ENCODE measurements at places on chromosomes 5 and 9. TPM values are rescaled to one million over a fixed set of nuclear protein-coding genes. Genes with fewer than 3 reads are reported as not detected.

DNA sequence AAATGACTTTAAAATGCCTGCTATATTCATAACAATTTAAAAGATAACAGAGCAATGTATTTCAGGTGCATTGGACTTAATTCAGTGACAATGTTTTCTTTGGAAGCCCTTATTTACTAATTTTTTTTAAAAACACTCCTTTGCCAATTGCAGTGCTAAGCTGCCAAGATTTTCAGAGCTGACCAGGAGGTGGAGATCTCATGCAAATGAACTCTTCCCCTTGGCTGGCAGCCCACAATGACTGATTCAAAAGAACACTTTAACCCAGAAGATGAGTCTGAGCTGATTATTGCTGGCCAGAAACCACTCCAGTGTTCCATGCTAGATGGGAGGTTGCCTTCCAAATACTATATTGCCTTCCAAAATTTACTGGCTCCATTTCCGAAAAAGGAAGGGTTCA, 128.3 kb upstream of the CCNH start:
- DNase-seq, result peak; percentile 81

DNA sequence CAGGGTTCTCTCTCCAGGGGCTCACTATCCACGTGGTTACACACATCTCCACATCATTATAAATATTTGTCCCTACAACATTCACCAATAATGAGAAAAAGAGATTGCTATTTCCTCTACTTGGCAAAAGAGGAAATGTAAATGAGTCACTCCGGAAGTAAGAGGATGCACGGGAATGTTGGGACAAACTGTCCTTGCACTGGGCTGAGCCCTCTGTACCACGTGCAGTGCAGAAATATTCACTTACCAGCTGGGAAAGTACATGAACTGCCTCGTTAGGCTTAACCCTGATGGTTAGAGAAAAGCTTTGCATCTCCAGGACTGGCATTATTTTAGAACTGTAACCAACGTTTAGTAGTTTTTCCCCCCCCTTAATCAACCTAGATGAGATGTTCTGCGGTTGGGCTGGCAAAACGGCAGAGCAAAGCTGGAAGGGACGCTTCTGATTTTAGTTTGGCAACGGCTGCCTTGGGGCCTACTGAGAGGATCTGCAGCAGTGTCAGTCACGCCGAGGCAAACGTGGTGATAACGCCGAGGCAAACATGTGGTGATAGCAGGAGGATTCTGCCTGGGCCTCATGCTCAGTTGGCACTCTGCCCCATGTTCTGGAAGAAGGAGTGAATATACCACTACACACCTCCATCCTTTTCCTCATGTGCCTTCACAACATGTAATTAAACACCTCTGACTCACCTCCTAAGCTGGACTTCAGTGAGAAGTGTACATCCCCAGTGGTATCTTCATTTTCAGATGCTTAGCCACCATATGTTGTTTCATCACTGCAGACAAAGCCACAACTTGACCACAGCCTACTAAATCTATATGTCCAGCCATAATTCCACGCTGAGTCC, 661.4 kb upstream of the KLF4 start:
- no peak for DNase-seq

GRCh38 chr9:2727966-2728613, 10.8 kb downstream of the KCNV2 start:
- DNase-seq, result no peak

- DNase-seq, result no peak
These were observed 571 bp downstream of the PPIC start for GRCh38 chr5:123035918-123036390.

GRCh38 chr9:132411091-132411508, 1.1 kb downstream of the CFAP77 start:
- DNase-seq, result no peak

DNA sequence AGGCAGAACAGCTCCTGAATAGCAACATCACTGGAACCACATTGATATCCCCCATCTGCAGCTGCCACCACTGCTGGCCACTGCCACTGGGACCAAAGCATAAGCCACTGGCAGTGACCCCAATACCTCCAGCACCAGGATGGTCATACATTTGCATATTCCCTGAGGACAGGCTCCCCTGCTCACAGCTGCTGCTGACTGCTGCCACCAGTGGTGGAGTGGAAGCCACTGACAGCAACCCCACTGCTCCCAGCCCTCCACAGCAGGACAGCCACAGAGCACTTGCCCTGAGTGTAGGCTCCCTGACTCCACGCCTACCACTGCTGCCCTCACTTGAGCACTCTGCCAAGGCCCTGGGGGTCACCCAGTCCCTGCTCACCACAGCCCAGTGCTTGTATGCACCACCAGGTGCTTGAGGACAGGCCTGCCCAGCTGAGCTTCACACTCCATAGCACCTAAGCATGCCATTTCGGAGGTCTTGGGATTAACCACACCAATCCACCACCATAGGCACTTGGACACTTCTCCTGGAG, 327.4 kb upstream of the RPS23 start:
- DNase-seq, result no peak

- DNase-seq, result no peak
These were observed 512.2 kb upstream of the ZNF608 start for GRCh38 chr5:125258615-125259014.

Gene GRM6
- not detected for total RNA-seq

Gene IGIP
- 7.1 TPM for total RNA-seq

Gene IRX1
- not detected for total RNA-seq

Gene EEIG1
- 35.3 TPM for total RNA-seq
